ENCODE measurements at places on chromosomes 12 and 14.

DNA sequence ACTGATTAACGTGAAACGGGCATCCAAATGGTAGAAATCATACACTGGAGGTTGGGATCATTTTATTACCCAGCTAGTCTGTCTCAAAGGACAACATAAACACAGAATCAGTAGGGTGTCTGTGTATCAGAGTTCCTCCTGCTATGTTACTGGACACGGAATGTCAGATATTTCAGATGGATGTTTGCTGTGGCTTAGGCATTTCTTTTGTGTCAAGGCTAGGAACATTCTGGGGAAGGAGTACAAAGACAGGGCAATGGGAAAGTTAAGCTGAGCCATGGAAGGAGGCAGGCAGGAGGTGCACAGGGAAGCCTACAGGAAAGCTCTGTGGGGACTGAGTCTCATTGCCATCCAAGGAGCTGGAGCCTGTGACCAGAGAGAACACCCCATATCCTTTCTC is 254.6 kb downstream of the C12orf75 start:
- no peak for DNase-seq

DNA sequence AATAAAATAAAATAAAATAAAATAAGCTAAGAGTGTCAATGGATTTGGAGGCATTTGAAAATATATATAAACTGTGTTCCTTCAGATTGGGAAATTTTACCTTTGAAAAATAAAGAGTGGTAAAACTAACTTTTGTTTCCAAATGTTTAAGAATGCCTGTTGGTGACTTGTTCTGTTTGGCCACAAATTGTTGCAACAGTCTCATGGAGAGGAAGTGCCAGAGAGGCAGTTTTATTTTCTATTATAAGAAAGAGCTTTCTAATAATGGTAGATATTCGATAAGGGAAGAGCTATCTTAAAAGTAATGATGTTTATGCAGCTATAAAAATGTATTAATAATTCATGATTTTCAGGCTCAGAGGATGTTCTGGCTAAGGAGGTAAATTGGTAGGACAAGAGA is 68.8 kb upstream of the MDGA2 start:
- DNase-seq = no peak

- no peak for DNase-seq
Observed at GRCh38 chr14:77648520-77649200, 32.2 kb upstream of the SPTLC2 start.

GRCh38 chr12:55842681-55843429 is at the start of gene MMP19:
Gene MMP19, minus strand, starts transcription at chr12:55842936. Its CDS starts 106 bp downstream, at chr12:55842830.
- no peak for DNase-seq

DNA sequence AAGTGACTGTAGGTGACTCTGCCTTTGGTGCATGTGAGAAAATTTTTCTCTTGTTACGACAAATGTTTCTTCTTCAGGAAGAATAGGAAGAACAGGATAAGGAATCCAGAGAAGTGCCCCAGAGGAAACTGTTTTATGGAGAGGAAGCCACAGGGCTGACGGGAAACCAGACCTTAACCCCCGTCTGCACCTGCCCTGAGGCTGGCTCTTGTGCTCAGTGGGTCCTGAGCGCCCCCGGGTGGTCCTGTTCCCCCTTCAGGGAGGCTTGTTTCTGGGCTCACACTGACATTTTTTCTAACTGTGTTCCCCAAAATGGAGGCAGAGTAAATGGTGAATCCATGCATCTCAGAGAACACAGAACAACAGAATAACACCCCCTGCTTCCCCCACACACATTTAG is 691.8 kb downstream of the TMEM121 start:
- no peak for DNase-seq

DNA sequence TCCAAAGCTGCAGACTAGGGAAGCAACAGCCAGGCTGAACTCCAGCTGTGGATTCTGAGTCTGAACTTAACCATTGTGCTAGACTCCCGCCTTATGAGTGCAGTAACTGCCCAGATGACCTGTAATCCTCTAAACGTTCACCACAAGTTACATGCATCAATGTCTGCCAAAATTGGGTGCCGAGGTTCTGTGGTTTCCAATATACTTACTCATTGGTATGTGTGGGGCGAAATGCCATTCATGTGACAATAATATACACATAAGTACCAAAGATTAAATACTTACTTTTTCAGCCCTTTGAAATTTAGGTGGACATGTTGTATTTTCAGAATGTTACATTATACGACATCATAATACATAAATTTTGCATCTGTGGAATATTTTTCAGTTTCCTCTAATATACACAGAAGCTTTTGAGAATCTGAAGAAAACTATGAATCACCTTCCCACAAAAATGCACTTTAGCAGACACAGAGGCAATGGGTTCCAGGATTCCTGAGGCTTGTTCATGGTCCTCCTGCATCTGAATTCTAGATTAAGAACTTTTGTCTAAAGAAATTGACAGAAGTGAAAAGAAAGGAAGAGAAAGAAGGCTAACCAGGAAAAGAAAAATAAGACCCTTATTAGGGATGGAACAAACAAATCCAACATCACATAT is 31.7 kb downstream of the GRIP1 start:
- no peak for DNase-seq

All from progenitor cell of endocrine pancreas (in vitro differentiated cells).